ENCODE measurements at places on chromosomes 3 and 15.

DNA sequence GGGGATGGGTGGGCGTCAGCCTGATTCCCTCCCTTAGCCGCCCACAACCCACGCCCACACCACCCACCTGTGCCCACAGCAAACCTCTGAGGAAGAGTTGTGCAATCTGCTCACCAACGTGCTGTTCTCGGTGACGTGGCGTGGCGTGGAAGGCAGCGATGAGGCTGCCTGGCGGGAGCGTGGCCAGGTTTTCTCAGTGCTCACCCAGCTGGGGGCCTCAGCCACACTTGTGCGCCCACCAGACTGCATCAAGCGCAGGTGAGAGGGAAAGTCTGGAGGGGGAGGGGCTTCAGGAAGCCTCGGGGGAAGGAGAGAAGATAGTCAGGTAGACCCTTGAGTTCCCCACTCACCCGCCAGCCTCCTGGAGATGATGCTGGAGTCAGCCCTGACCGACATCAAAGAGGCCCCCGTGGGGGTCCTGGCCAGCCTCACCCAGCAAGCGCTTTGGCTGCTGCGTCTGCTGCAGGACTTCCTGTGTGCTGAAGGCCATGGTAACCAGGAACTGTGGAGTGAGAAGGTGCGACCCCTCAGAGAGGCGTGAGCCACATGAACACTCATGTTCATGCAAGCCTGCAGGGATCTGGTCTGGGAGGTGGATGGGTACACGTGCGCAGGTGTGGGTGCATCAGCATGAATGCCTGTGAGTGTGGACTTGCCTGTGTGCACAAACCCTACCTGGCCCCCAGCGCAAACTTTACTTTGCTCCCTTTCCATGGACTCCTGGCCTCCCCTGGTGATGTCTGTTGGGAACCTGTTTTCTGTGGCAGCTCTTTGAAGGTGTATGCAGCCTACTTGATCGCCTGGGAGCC, 21.7 kb downstream of the NBEAL2 start:
- no peak for DNase-seq

GRCh38 chr3:46908294-46908985, 30.9 kb downstream of the PTH1R start:
- DNase-seq, result no peak

- peak; percentile 52 for DNase-seq
These were observed 138.1 kb downstream of the TMCO5A start for GRCh38 chr15:38072348-38073177.

GRCh38 chr15:98311566-98312188, 336.7 kb upstream of the IGF1R start:
- peak; percentile 36 for DNase-seq

GRCh38 chr3:183028416-183028815, 48.1 kb upstream of the DCUN1D1 start:
- no peak for DNase-seq

DNA sequence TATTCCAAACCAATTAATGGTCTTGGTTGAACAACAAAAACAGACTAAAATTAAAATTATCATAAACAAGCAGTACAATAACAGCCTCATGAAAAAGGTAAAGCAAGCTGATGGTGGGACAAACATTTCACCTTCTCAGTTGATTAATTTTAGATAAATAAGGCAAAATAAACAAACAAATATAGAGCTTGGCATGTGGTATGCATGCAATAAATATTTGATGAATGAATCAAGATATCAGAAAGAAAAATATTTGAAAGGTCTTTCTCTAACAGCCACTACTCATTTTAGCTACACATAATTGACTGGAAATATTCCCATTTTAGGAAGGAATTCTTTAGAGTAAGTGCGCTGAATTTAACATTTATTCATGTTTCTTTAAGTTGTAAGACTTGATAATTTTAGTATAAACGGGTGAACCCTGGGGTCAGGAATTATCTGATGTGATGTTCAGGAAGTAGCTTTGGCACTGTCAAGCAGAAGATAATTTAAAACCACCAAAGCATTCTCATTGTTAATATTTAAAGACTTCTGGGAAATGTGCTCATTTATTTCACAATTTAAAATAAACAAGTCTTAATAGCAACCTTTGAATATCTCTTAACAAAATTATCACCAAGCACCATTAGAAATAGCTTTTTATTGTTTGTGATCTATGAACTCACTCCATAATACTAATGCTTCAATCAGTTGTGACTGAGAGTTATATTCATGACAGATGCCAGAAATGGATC, 372.3 kb upstream of the TGFBR2 start:
- DNase-seq, result no peak

GRCh38 chr3:187550446-187550845, 119.7 kb downstream of the SST start:
- no peak for DNase-seq

- DNase-seq, result peak; percentile 78
These were observed 49.9 kb downstream of the CASR start for GRCh38 chr3:122233101-122233952.

- DNase-seq, result no peak
These were observed 610.9 kb downstream of the AGBL1 start for GRCh38 chr15:86690566-86690965.

DNA sequence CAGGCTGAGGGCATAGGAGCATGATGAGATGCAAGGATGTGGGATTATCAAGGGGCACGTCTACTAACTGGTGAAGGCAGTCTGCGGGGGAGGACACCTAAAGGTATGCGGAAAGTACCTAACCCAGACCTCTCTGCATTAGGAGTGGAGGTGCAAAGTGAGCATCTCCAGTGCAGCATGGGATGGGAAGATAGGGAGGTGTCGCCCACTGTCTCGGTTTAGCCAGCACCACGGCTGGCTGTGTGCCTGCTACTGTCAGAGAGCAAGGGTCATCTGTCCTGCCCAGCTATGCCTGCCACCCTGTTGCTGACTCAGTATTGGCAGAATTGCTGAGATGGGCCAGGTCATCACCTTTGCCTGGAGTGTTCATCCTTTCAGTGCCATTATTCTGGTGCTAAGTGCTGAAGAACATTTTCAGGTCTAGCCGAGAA, 40.1 kb downstream of the OXNAD1 start:
- peak; percentile 43 for DNase-seq

DNA sequence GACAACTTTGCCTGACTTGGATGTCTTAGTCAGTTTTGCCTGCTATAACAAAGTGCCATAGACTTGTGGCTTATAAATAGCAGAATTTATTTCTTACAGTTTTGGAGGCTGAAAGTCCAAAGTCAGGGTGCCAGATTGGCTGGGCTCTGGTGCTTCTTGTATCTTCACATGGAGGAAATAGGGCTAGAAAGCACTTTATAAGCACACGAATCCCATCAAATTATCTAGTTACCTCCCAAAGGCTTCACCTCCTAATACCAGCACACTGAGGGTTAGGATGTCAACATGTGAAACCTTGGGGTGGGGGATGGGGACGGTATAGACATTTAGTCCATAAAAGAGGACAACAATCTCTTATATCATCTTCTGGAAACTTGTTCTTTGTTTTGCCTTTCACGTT, 116.8 kb downstream of the SQOR start:
- no peak for DNase-seq

GRCh38 chr3:178271740-178272387, 264.4 kb upstream of the KCNMB2 start:
- DNase-seq, result no peak

DNA sequence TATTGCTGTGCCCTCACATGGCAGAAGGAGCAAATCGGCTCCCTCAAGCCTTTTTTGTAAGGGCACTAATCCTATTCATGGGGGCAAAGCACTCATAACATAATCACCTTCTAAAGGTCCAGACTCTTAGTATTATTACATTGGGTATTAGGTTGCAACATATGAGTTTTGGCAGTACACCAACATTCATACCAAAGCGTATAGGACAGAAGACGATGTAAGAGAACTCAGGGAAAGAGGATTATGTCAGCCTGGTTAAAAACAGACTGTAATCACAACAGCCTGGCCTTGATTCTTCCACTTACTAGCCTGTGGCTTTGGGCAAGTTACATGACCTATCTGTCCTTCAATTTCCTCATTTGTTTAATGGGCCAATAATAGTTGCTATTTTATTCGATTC, 828.5 kb upstream of the NECTIN3 start:
- no peak for DNase-seq

DNA sequence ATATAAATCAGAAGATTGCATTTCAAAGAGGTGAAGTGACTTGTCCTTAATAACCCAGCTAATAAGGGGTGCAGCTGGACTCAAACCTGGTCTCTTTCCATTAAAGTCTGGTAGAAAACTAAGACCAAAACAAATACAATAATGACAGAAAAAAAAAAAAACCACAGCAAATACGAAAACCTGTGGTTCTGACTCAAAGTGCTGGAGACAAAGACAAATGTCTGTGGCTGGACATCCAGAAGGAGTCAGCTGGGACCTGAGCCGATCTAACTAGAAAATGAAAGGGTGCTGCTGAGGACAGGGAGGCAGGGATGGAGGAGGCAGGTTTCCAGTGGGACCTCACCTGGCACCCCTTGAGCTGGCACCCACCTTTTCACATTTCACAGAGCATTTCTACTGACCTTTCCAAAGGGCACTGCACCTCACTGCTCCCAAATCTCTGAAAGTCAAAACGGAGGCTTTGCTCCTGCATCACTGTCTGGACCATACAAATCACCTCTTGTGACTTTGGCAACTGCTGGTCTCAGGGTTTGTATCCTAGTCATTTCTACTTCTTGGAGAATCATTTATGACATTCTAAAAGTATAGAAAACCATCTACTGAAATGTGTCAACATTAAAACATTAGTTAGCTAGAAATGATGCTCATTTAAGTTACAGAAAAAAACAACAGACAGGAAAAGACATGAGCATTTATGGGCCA, 61.7 kb downstream of the CCNL1 start:
- DNase-seq, result no peak

DNA sequence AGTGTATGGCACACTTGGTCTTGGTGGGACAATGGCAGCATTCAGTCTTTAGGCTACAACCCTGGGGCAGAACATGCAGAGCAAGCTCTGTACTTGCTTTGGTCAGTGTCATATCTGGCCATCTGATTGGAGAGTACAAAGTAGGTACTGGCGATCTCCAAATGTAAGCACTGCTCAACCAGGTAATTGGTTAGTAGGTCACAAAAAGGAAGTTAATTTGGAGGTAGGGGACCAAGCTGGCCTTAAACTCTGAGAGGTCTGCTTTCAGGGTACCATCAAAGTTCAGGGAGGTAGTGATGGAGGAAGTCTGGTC, 3.3 kb upstream of the ABHD5 start:
- no peak for DNase-seq

DNA sequence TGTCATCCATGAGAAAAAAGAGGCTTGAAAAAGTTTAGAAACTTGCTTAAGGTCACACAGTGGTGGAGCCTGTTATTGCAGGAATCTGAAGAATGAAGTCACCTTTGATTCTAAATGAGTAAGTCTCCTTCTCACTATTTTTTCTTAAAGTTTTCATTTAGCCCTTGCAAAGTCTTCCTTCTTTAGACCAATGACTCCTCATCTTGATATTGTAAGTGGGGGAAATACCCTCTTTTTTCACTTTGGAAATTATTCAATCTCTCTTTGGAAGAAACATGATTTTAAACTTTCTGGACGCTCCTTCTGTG, 787 bp upstream of the SLMAP start:
- no peak for DNase-seq

GRCh38 chr3:140465988-140466387, 211.9 kb upstream of the TRIM42 start:
- no peak for DNase-seq

- DNase-seq, result no peak
These were observed 1120.1 kb downstream of the ROBO1 start for GRCh38 chr3:78647726-78648125.

- DNase-seq, result no peak
These were observed 171.5 kb downstream of the ZMAT3 start for GRCh38 chr3:178900029-178900646.

DNA sequence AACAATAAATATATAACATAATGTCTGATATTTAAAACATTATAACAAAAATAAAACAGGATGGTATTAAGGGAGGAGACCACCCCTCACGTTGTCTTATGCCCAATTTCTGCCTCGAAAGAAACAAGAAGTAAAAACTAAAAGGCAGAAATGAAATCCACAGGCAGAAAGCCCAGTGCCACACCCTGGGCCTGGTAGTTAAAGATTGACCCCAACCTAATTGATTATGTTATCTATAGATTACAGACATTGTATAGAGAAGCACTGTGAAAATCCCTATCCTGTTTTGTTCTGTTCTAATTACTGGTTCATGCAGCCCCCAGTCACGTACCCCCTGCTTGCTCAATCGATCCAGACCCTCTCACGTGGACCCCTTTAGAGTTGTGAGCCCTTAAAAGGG, 22.3 kb upstream of the ACP3 start:
- no peak for DNase-seq

DNA sequence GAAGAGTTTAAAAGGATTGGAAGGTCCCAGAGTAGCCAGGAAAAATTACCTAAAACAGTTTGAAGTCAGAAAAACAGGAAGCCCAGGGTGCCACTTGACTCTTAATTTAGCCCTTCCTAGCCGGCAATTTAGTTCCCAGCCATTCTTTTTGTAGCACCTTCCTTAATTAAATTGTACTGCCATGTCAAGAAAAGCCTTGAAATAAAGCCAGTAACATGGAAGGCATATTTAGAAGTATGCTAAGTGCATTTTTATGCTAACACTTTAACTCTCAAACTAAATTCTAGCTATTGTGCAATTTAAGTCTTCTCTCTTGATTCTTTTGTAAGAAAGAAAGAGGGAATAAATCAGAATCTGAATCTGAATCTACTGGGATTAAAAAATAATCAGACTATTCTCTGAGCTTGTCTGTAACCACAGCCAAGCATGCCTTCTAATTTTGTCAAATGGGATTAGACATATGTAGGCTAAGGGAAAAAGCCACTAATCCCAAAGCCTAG, 43.2 kb downstream of the MAP3K13 start:
- DNase-seq, result no peak

GRCh38 chr15:66675446-66675845, 26.6 kb upstream of the SMAD6 start:
- DNase-seq, result no peak

GRCh38 chr15:74835312-74835823, 7.6 kb downstream of the ULK3 start:
- peak; percentile 37 for DNase-seq

DNA sequence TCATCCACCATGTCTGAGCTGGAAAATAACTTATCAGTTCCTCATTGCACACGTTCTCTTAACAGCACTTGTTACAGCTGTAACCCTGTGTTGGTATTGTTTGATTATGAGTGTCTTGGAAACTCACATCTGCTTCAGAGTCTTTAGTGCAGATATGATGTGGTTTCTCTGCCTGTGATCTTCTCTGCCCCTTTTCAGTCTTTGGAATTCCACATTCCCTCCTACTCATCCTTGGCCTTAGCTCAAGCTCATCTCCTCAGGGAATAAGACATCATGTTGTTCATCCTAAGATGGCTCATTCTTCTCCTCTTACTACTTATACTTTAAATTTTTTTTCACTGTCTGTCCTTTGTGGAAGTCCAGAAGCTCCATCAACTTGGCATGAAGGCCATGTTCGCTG, 77.7 kb downstream of the SYNPR start:
- DNase-seq, result no peak

GRCh38 chr15:28982886-28983285, 97.1 kb downstream of the APBA2 start:
- no peak for DNase-seq

GRCh38 chr3:46479696-46480095, 15.0 kb upstream of the LTF start:
- DNase-seq, result no peak

All from CD4-positive, alpha-beta T cell treated with Interleukin-15 for 1 hour (primary cell).